ENCODE measurements at places on chromosomes 4 and X.

GRCh38 chr4:153440475-153440874, 25.7 kb upstream of the TMEM131L start:
- no peak for DNase-seq

DNA sequence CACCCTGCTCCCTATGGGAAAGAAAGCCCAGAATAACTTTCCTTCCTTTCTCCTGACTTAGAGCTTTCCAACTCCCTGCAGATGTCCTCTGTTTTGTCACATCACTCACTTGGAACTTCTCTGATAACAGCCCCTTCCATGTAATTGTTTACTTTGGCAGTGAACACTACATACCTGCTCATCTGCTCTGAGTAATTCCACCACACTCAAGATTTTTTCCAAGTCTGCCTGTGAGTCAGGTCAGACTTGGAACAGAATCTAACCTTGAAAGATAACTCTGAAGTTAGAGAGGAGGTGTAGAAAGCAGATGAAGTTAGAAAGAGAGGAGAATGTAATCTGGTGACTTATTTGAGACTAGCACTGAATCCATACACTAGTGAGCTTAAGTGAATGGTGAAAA, 7.4 kb downstream of the MAGEB10 start:
- no peak for DNase-seq

DNA sequence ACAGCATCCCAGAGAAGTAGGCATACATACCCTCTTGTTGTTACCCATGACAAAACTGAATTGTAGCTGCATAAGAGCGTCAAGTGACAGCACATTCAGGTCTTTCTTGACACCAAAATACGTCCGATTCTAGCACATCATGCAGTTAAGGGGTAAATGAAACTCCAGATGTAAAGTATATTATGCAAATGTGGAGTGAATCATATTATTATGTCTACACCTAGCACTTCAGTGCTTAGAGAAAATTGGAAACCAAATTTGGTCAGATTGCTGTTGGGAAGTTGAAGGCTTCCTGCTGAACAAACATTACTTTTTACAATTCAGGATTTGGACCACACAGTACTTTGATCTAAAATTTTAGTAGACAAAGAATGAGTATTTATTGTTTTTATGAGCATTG, 24.2 kb upstream of the LEF1 start:
- no peak for DNase-seq

GRCh38 chr4:153260553-153261300, 56.5 kb downstream of the TRIM2 start:
- no peak for DNase-seq

GRCh38 chr4:174365018-174365587, 81.4 kb downstream of the CEP44 start:
- no peak for DNase-seq

- peak; percentile 93 for DNase-seq
Measured at GRCh38 chr4:122045533-122045932, 93.7 kb upstream of the TRPC3 start.

GRCh38 chr4:55069248-55069647, 56.1 kb downstream of the KDR start:
- DNase-seq, result no peak

- DNase-seq, result no peak
Measured at GRCh38 chr4:40199179-40199670, 2.4 kb downstream of the RHOH start.
